HepG2 (cell line): ENCODE measurements at places on chromosomes 2 and 18. TPM values are rescaled to one million over a fixed set of nuclear protein-coding genes. Genes with fewer than 3 reads are reported as not detected.

TFCP2L1 gene
- total RNA-seq: not detected in 2 replicates

NIFK gene
- total RNA-seq: 105 and 178 TPM in 2 replicates

RBM44 gene
- 0.13 and 0.15 TPM in 2 replicates for total RNA-seq

CXCR2 gene
- total RNA-seq: not detected in 2 replicates

TTC32 gene
- total RNA-seq: 18.5 and 21.6 TPM in 2 replicates
